Activated T-cell treated with anti-CD3 and anti-CD28 coated beads, Interleukin-2, amount 50 U/mL, for 24 hours (primary cell): ENCODE measurements at places on chromosomes 2 and 18.

DNA sequence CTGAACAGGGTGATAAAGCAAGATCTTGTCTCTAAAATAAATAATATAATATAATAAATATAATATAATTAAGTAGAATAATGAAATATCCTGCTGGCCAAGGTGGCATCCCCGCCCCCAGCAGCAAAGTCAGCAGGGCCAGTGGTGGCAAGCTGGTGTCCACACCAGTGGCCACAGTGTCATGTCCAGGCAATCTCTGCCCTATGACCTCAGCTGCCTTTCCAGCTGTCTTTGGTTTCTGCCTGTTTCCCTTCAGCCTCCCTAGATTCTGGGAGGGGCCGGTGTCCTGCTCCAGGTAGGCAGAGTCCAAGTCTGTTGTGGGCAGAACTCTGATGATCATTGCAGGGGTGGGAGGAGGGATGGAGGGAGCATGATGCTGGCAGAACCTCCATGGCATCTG lies 16.2 kb upstream of the STEAP3 start:
- no peak for DNase-seq

DNA sequence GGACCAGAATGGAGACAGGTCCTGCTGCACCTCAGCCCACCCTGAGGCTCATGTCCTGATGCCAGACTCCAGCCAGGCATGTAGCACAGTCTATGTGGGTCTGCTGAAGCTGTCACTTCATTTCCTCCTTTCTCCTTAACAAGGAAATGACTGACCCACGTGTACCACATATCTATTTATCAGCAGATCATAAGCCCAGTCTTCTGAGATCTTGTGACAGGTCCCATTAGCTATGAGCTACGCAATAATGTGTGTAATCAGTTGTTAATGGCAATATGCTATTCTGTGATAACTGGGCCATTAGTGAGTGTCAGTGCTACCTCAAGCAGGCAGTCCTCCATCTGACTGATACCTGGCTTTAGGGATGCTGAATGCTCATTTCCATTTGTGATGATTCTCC lies 615.3 kb downstream of the BCL11A start:
- DNase-seq, result no peak

- DNase-seq, result no peak
Observed at GRCh38 chr18:74331404-74331803, 15.8 kb downstream of the C18orf63 start.

DNA sequence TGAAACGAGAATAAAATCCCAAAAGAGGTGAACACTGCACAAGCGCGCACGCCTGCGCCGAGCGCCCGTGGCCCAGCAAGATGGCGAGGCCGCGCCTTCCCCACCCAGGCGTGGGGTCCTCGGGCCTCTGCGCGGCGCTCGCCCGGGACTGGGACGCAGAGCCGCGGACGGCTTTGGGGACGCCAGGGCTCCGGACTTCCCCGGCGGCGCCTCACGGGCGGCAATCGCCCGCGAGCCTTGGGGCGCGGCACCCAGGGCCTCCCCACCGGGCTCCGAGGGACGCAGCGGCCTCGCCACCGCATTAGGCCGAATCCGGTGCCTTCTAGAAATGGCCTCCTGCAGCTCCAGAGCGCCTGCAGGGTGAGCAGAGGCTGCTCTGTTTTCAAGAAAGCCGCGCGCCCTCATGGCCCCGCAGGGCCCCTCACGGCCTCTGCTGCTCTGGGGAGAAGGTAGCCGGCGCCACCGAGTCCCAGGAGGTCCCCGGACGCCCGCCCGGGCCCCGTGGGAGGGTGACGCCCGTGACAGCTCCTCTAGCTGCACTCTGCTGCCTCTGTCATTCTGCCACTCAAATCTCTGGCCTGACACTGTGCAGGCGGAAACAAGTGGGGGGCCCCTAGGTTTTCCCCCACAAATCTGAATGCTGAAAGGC lies 35.9 kb upstream of the POMC start:
- no peak for DNase-seq

GRCh38 chr18:72161691-72162090 lies 382.5 kb downstream of the CBLN2 start:
- no peak for DNase-seq

DNA sequence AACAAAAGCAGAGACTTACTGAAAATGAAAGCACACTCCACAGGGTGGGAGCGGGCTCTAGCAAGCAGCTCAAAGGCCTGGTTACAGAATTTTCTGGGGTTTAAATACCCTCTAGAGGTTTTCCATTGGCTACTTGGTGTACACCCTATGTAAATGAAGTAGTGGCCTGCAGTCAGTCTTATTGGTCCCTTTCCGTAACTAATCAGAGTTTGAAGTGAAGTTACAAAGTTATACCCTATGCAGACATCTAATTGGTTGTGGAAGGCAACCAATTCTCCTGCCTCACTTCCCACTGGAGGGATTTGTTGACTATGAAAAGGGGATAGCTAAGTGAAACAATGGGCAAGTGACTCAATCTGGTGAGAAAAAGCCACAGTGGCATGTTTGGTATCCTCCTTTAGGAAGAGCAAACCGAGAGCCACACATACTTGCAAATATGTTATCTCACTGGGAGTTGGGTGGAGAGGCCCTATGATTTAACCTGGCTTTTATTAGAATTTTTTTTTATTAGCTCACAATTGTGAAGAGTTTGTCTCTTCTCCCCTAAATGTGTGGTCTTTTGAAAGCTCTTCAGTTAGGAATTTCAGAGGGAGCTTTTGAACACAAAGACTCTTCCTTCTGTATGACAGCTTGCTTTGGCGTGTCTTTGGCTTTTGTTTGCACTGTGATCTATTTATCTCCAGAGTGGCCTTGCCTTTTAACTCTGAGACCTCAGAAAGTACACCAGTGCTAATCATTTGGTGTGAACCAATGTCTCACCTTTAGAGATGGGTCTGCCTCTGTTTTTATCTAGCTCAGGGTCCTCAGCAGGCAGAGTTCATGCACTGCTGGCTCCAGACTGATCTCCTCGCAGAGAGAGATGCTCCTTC lies 69.6 kb downstream of the MAP4K4 start:
- DNase-seq, result no peak

- no peak for DNase-seq
Observed at GRCh38 chr2:102809291-102810189, 47.7 kb downstream of the TMEM182 start.

DNA sequence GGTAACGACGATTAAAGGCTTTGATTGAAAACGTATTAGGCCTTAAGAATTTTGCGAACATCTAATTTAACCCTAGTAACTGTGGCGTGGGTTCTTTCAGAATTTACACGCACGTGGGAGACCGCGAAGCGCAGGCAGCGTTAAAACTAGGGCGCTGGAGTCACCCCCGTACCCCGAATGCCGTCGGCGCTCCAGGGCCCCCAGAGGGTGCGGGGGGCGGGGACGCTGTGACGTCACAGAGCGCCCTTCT lies 673 bp upstream of the SMCHD1 start:
- no peak for DNase-seq

- no peak for DNase-seq
Observed at GRCh38 chr2:10398496-10398895, 49.6 kb downstream of the ODC1 start.

DNA sequence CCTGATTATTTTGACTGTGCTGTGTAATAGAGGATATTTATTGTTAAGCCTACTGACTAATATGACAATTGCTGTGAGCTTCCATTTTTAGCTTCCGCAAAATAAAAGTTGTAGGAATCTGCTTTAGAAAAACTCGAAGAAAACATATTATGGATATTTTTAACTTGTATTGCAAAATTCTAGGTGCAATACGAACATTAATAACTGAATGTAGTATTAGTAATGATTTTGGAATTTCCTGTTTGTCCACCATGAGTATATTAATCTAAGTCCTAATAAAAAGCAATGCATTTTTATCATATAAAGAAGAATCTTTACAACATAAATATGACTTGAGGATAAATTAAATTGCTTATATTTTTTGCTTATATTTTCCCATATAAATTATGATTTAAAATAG lies 2.4 kb upstream of the DSC3 start:
- no peak for DNase-seq

DNA sequence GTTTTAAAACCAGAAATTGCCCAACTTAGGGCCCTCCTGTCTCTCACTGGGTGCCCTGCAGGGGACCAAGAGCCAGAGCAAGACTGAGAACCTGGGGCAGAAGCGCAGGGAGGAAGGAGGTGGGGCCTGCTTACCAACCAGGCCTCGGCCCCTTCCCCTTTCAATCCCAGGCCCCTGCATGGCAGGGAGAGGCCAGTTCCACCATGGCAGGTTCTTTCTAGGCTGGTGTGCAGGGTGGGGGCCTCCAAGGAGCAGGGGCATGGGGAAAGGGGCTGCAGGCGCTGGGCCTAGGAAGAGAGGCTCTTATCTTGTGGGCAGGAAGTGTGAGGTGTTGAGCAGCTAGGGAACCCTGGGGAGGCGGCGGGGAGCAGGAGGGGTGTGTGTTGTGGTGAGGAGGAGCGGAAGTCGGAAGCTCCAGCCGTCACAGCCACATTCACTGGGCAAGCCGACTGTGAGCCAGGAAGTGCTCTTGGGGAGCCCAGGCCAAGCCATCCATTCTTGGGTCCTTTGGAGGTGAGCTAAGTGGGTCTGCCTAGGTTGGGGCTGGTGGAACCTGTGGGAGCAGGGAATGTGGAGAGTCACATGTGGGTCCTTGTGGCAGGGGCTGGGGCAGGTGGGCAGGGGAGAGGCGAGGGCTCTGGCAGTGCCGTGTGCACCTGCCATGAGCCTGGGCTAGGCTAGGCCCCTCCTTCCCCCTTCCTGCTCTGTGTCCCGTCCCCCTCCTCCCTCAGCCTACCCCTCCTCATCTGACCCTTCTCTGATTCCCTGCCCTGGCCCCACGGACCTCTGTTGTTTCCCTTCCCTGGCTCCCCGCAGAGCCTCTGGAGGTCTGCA lies at the start of gene PSD4:
Gene PSD4 (plus strand): TSS at position 430 of the 834 bp plus-strand sequence. CDS start 8,486 bp downstream, outside the sequence.
- peak; percentile 88 for DNase-seq

- DNase-seq, result no peak
Observed at GRCh38 chr18:56739731-56740130, 88.6 kb downstream of the WDR7 start.

GRCh38 chr2:70300771-70301343 lies 1.0 kb downstream of the FAM136A start:
- no peak for DNase-seq

GRCh38 chr18:12843420-12844350 lies 40.4 kb downstream of the PTPN2 start:
- DNase-seq, result no peak

DNA sequence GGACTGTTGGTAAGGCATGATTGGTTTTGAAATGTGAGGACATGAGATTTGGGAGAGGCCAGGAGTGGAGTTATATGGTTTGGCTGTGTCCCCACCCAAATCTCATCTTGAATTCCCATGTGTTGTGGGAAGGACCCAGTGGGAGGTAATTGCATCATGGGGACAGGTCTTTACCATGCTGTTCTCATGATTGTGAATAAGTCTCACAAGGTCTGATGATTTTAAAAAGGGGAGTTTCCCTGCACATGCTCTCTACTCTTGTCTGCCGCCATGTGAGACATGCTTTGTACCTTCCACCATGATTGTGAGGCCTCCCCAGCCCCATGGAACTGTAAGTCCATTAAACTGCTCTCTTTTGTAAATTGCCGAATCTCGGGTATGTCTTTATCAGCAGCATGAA lies 5.4 kb downstream of the CMPK2 start:
- no peak for DNase-seq

DNA sequence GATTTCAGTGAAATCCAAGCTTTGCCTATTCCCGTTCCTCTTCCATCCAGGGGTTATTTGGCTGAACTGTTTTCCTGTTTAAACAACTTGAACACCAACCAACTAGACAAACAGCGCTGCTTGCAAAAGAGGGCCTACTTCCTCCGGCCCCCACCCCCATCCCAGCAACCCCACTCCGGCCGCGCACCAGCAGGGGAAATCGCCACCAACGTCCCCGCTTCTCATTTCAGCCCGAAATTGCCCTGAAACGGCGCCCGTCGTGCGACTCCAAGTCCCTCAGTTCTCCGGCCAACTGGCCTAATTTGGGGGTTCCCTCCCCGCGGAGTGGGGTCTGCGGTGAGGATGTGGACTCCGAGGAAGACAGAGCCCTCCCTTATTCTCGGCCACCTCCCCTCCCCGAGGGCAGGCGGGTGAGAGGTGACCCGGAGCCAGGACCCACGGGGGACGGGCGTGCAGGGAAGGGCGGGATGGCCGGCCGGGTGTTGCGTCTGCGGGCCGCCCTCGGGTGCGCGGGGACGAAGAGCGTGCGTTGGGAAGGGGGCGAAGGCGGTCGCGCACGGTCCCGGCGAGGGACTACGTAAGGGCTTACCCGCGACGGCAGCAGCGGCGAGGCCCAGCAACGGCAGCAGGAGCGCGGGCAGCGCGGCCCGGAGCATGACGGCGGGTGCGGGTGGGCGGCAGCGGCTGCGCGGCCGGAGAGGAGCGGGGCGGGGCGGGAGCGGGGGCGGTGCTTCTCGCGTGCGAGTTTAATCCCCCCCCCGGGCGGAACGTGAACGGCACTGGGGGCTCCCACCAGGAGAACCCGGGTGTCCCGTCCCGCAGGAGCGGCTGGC lies at the start of gene CD302:
Gene CD302 (minus strand): TSS at position 666 of the 833 bp plus-strand sequence. CDS start 10 bp downstream, at position 656.
- DNase-seq, result peak; percentile 61
